Lung (tissue), 17 donors: ENCODE measurements at places on chromosomes 2 and 18.

GRCh38 chr2:170165129-170165528 is 12.8 kb upstream of the MYO3B start:
- H3K27me3 ChIP-seq, result no peaks in the 10 kb centered on the region
- no peak overlapping the region for H3K27ac ChIP-seq
- H3K36me3 ChIP-seq, result no peaks in the 10 kb centered on the region
- H3K4me1 ChIP-seq, result no peaks in the 10 kb centered on the region

DNA sequence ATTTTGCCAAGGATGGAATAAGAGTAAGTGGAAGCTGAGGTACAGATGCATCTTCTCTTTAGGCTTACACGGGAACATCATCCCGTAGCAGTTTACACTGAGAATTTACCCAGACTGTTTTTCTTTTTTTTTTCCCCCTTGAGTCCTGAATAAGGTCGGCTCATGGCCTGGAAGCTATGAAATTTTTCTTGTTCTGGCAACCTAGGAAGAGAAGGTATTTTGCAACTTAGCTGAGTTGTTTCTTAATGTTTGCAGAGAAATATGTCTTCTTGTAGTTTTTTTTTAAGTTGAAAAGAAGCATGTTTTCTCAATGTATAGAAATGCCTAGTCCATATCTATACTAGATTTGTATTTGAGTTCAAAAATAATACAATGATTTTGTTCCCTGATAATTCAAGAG is 712.5 kb downstream of the TDRD15 start:
- no peak for DNase-seq
- no peaks in the 10 kb centered on the region for H3K36me3 ChIP-seq
- H3K4me3 ChIP-seq, result no peak overlapping the region
- no peaks in the 10 kb centered on the region for H3K4me1 ChIP-seq

DNA sequence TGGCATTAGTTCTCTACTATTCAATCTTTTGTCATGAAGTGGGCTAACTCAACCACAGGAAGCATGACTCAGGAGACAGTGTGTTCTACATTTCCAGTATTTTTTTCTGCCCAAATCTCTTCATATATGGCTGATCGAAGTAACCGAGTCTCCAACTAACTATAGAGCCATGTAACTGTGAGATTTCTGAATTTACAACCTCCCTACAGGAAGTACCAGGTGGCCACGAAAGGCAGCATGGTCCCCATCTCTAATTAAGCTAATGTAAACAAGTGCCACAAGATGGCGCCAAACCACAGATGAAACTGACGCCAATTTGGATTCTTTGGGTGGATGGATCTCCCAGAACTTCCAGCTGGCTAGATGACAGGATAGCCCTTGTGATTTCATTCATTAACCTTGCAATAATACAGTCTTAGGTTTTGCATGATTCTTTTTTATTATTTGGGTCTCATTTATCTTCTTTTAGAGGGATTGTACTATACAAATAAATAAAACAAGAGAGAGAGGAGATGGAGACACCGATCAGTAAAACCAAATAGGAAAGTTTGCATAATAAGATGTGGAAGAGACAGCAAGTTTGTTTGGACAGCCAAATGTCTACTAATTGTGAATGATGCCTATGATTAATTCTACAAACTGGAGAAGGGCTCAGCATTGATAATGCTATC is 18.3 kb upstream of the ARHGAP15 start:
- H3K27me3 ChIP-seq, result no peaks in the 10 kb centered on the region
- H3K4me1 ChIP-seq, result no peaks in the 10 kb centered on the region
- H3K4me3 ChIP-seq, result no peak overlapping the region
- no peaks in the 10 kb centered on the region for H3K36me3 ChIP-seq

- peaks cover 28% of the 10 kb centered on the region for H3K4me1 ChIP-seq
- peak; percentile 68 for DNase-seq
- H3K27ac ChIP-seq, result no peak overlapping the region
- no peaks in the 10 kb centered on the region for H3K36me3 ChIP-seq
- peaks cover 5% of the 10 kb centered on the region for H3K27me3 ChIP-seq
These were observed 181.5 kb downstream of the TCF4 start for GRCh38 chr18:55406451-55406991.

DNA sequence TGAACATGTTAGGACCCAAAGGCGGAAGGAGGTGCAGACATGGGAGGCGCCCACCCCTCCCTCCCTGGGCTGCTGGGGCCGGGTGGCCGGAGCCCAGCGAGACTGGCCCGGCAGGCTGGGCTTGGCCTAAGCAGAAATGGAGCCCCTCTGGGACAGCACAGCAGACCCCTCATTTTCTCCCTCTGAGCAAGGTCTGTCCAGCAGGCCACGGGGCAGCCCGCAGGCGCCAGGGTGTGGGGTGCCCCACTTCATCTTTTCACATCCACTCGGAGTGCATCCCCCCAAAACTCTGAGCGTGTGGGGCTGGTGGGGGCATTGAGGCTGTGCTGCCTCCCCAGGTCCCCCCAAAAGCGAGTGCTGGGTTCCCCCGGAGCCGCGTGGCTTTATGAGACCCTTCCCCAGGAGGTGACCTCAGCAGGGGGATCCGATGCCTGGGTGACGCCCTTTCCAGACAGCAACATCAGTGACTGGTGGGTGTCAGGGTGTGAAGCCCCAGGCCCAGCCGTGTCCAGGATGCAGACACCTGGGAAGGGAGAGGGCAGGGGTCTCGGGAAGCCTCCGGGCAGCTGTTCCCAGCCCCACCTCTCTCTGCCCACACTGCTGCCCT is 36.7 kb upstream of the GPC1 start:
- H3K36me3 ChIP-seq, result no peaks in the 10 kb centered on the region
- no peak overlapping the region for H3K4me3 ChIP-seq
- no peaks in the 10 kb centered on the region for H3K4me1 ChIP-seq
- no peak overlapping the region for H3K27ac ChIP-seq
- no peak for DNase-seq
- no peaks in the 10 kb centered on the region for H3K27me3 ChIP-seq

- DNase-seq, result no peak
- H3K36me3 ChIP-seq, result no peaks in the 10 kb centered on the region
- no peak overlapping the region for H3K27ac ChIP-seq
- no peaks in the 10 kb centered on the region for H3K4me1 ChIP-seq
- no peaks in the 10 kb centered on the region for H3K27me3 ChIP-seq
- H3K4me3 ChIP-seq, result no peak overlapping the region
These were observed 35.3 kb downstream of the RAB31 start for GRCh38 chr18:9743200-9744016.

- no peak overlapping the region for H3K27ac ChIP-seq
- no peaks in the 10 kb centered on the region for H3K27me3 ChIP-seq
- no peaks in the 10 kb centered on the region for H3K36me3 ChIP-seq
- H3K4me1 ChIP-seq, result no peaks in the 10 kb centered on the region
- no peak overlapping the region for H3K4me3 ChIP-seq
- DNase-seq, result no peak
These were observed 90.5 kb upstream of the UPP2 start for GRCh38 chr2:158011055-158011771.

DNA sequence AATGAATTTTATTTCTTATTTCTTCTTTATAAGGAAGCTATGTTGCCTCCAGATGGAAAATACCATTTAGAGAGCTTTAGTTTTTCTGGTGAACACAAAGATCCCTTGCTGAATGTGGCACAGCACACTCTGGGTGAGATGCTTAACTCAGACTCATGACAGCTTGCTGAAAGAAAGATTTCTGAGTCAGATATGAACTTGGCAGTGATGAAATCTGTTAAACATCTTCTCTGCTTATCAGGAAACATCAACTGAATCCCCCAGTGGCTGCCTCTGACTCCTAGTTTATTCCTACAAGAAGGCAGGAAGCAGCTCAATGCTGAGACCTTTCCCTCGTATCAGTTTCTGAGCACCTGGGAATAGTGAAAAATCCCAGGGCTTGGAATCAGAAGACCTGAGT is 162.8 kb downstream of the OSR1 start:
- no peaks in the 10 kb centered on the region for H3K36me3 ChIP-seq
- no peak overlapping the region for H3K27ac ChIP-seq
- no peaks in the 10 kb centered on the region for H3K27me3 ChIP-seq
- no peak for DNase-seq
- H3K4me3 ChIP-seq, result no peak overlapping the region
- peaks cover 3% of the 10 kb centered on the region for H3K4me1 ChIP-seq

GRCh38 chr2:177289824-177290628 is 25.5 kb upstream of the NFE2L2 start:
- no peaks in the 10 kb centered on the region for H3K4me1 ChIP-seq
- DNase-seq, result no peak
- no peak overlapping the region for H3K4me3 ChIP-seq
- H3K27ac ChIP-seq, result no peak overlapping the region
- H3K36me3 ChIP-seq, result no peaks in the 10 kb centered on the region
